ENCODE measurements at places on chromosomes 5 and 9. TPM values are rescaled to one million over a fixed set of nuclear protein-coding genes. Genes with fewer than 3 reads are reported as not detected.

Gene LHX3
- total RNA-seq = not detected

Gene FGF1
- 15.5 TPM for total RNA-seq

Gene PLAC8L1
- not detected for total RNA-seq

GRCh38 chr9:99485459-99485858, 263.4 kb downstream of the SEC61B start:
- H3K27me3 ChIP-seq = no peaks in the 10 kb centered on the region
- H3K36me3 ChIP-seq = no peaks in the 10 kb centered on the region
- no peak overlapping the region for H3K27ac ChIP-seq
- H3K4me3 ChIP-seq = no peak overlapping the region
- H3K4me1 ChIP-seq = no peaks in the 10 kb centered on the region
- DNase-seq = no peak

- DNase-seq = no peak
- no peak overlapping the region for H3K4me3 ChIP-seq
- no peaks in the 10 kb centered on the region for H3K27me3 ChIP-seq
- no peaks in the 10 kb centered on the region for H3K36me3 ChIP-seq
Measured at GRCh38 chr9:71524996-71525580, 243.2 kb downstream of the CEMIP2 start.

DNA sequence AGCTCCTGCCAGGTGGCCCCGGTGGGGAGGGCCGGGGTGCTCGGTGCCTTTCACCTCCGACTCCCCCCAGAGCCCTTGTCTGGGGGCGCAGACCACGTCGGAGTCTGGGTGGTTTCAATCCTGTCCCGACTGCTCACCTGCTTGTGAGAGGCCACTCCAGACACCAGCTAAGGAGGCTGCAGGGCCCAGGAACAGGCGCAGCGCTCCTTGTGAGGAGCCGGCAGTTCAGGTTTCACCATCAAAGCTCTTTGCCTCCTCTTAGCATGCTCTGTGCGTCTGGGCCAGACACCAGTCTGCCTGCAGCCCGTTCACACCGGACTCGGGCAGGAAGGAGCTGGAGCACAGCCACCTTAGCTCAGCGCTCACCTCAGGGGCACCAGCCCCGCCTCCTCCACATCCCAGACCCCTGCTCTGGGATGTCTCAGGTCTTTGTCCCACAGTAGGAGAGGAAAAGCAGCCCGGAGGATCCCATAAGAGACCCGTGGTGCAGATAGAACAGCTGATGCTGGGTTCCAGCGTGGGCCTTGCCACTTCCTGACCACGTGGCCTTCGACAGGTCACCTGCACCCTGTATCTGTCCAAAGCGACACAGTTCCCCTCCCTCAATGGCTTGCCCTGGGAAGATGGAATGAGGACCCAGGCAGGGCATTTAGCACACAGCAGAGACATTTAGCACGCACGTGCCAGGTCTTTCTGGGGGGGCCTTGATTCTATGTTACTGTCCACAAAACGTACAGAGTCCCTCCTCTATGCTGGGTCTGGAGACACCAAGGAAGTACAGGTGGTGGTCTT, 106.2 kb upstream of the LMX1B start:
- 0 out of 2 replicates have a peak, but pooled peaks cover 7% of the 10 kb centered on the region for H3K27me3 ChIP-seq
- peaks cover 3% of the 10 kb centered on the region for H3K36me3 ChIP-seq
- H3K27ac ChIP-seq = no peak overlapping the region
- peaks cover 4% of the 10 kb centered on the region for H3K4me1 ChIP-seq
- DNase-seq = no peak

- no peak for DNase-seq
- no peaks in the 10 kb centered on the region for H3K36me3 ChIP-seq
- no peaks in the 10 kb centered on the region for H3K27me3 ChIP-seq
Measured at GRCh38 chr5:34563931-34564709, 92.0 kb upstream of the RAI14 start.

- no peak overlapping the region for H3K27ac ChIP-seq
- no peak for DNase-seq
- H3K27me3 ChIP-seq = no peaks in the 10 kb centered on the region
- peaks cover 45% of the 10 kb centered on the region for H3K4me1 ChIP-seq
- no peak overlapping the region for H3K4me3 ChIP-seq
Measured at GRCh38 chr5:135991429-135991828, 36.6 kb upstream of the LECT2 start.

DNA sequence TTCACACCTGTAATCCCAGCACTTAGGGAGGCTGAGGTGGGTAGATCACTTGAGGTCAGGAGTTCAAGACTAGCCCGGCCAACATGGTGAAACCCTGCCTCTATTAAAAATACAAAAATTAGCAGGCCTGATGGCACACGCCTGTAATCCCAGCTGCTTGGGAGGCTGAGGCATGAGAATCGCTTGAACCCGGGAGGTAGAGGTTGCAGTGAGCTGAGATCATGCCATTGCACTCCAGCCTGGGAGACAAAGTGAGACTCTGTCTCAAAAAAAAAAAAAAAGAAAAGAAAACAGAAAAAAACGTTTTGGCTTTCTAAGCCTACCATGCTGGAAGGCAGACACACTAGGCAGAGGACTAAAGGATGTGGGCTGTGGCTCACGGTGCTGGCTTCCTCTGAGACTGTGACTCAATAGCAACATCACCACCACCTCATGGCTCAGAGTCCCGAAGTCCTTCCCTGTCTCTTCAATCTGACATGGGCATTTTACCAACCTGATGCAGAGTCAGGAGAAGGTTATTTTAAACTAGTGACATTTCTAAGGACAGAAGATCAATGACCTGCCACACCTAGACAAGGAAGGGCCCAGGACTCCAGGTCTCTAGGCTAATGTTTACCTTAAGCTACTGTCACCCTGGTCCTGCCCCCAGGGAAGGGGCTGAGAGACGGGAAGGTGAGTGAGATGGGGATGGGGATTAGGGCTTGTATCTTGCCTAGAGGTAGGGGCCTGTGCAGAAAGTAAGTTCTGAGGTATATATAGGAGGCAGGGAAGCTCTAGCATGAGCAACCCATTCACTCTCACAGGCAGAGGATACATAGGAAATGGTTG, 3.7 kb downstream of the ECSCR start:
- no peak overlapping the region for H3K4me3 ChIP-seq
- peaks cover 30% of the 10 kb centered on the region for H3K4me1 ChIP-seq
- no peaks in the 10 kb centered on the region for H3K36me3 ChIP-seq
- no peak for DNase-seq
- H3K27me3 ChIP-seq = no peaks in the 10 kb centered on the region

DNA sequence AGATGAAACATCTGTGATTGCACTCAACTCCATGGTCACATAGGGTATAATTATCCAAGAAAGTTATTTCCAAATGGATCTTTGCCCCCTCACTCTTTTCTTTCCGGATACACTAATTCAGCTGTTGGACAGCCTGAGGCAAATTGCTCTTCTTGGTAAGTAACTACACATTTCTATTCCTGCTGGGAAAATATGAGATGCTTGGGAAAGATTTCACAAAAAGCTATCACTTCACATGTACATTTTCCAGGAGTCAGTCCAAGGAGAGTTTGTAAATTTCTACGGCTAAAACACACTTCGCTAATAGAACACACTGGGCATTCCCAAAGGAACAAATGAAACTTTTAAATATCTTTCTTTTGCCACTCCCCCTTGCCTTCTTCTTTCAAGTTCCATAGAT, 123.0 kb upstream of the GRIA1 start:
- no peak overlapping the region for H3K4me3 ChIP-seq
- no peaks in the 10 kb centered on the region for H3K4me1 ChIP-seq
- H3K36me3 ChIP-seq = no peaks in the 10 kb centered on the region
- H3K27me3 ChIP-seq = no peaks in the 10 kb centered on the region
- no peak overlapping the region for H3K27ac ChIP-seq

- H3K27me3 ChIP-seq = no peaks in the 10 kb centered on the region
- H3K36me3 ChIP-seq = no peaks in the 10 kb centered on the region
- H3K4me3 ChIP-seq = no peak overlapping the region
Measured at GRCh38 chr5:99102073-99102697, 173.4 kb upstream of the CHD1 start.

Gene CTXN3
- not detected for total RNA-seq

Gene TOR4A
- total RNA-seq = 9.7 TPM

DNA sequence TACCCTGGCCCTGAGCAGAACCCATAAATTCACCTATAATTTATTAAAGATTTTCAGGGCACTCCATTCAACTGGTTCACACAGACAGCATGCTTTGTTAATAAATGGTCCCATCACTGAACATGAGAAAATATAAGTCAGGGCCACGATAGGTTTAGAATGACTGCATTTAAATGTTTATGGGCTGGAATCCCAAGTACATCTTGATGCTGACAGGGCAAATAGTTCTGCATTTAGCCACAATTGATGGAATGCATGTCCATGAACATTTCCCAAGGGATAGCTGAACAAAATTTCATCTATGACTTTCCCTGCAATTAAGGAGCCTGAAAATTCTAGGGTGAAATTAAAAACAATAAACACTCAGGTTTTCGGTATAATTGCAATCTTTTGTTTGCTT, 124.5 kb downstream of the CAAP1 start:
- H3K4me3 ChIP-seq = no peak overlapping the region
- H3K27me3 ChIP-seq = no peaks in the 10 kb centered on the region
- DNase-seq = no peak
- H3K36me3 ChIP-seq = no peaks in the 10 kb centered on the region

GRCh38 chr5:141940695-141941271, 17.1 kb downstream of the DELE1 start:
- H3K27me3 ChIP-seq = no peaks in the 10 kb centered on the region
- H3K4me1 ChIP-seq = peaks cover 13% of the 10 kb centered on the region
- peaks cover 38% of the 10 kb centered on the region for H3K36me3 ChIP-seq
- no peak overlapping the region for H3K27ac ChIP-seq
- peak; percentile 30 for DNase-seq

DNA sequence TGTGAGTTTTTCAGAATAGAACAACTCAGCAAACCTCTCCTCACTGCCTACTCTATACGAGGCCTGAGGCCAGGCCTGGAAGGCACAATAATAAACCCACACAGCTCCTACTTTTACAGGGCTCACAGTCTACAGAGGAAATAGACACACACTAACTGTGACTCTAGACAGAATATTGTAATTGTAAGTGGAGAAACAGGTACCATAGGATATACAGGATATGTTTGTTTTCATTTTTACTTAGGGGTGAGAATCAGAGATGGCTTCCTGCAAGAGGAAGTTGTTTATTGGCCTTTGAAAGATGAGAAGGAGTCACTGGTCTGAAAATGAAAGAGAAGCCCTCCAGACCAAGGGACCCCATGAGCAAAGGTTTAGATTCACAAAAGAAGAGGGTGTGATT, 35.8 kb upstream of the TGFBR1 start:
- H3K36me3 ChIP-seq = no peaks in the 10 kb centered on the region
- H3K27me3 ChIP-seq = no peaks in the 10 kb centered on the region
- no peak overlapping the region for H3K4me3 ChIP-seq
- 0 out of 2 replicates have a peak, but pooled peaks cover 8% of the 10 kb centered on the region for H3K4me1 ChIP-seq
- DNase-seq = no peak

Gene DNM1
- 2.2 TPM for total RNA-seq

DNA sequence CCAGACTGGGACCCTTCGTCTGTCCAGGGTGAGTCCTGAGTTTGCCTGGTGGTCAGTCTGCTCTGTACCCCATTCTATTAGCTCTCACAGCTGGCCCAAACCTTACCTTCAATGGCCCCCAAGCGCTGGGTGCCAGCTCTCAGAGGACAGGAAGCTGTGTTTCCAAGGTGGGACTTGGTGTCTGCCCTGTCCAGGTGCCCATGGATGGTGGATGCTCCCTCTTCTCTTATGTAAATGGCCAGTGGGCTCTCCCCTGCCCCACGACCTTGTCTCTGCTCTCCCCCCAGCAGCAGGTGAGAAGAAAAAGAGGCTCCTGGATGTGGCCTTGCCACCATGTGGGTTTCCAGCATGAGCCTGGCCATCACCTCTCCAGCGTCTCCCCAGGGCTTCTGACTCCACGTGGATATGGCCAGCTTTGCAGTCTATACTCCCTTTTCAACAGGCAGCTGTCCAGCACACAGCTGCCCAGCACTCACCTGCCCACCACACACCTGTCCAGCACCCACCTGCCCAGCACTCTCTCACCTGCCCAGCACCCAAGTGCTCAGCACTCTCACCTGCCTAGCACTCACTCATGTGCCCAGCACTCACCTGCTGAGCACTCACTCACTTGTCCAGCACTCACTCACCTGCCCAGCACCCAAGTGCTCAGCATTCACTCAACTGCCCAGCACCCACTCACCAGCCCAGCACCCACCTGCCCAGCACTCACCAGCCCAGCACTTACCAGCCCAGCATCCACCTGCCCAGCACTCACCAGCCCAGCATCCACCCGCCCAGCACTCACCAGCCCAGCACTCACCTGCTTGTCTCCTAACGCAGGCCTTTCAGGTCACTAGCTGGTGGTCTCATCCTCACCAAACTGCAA, 136.2 kb upstream of the IRX2 start:
- peak; percentile 44 for DNase-seq
- H3K4me3 ChIP-seq = no peak overlapping the region
- H3K27me3 ChIP-seq = no peaks in the 10 kb centered on the region
- no peak overlapping the region for H3K27ac ChIP-seq
- no peaks in the 10 kb centered on the region for H3K4me1 ChIP-seq
- no peaks in the 10 kb centered on the region for H3K36me3 ChIP-seq

Gene PCDHB5
- 27.3 TPM for total RNA-seq

GRCh38 chr5:154970759-154971158, 29.9 kb downstream of the MRPL22 start:
- H3K36me3 ChIP-seq = peaks cover 30% of the 10 kb centered on the region
- no peaks in the 10 kb centered on the region for H3K27me3 ChIP-seq
- DNase-seq = no peak
- no peak overlapping the region for H3K27ac ChIP-seq

- no peaks in the 10 kb centered on the region for H3K36me3 ChIP-seq
- H3K4me3 ChIP-seq = no peak overlapping the region
- peaks cover 26% of the 10 kb centered on the region for H3K4me1 ChIP-seq
- H3K27ac ChIP-seq = no peak overlapping the region
- H3K27me3 ChIP-seq = no peaks in the 10 kb centered on the region
Measured at GRCh38 chr5:98570661-98571191, 202.7 kb upstream of the RGMB start.

Gene ARL15
- 19.5 TPM for total RNA-seq

GRCh38 chr5:138625134-138625533, 49.9 kb upstream of the HSPA9 start:
- no peak overlapping the region for H3K27ac ChIP-seq
- H3K4me3 ChIP-seq = no peak overlapping the region
- DNase-seq = no peak
- no peaks in the 10 kb centered on the region for H3K27me3 ChIP-seq
- H3K36me3 ChIP-seq = no peaks in the 10 kb centered on the region
- H3K4me1 ChIP-seq = no peaks in the 10 kb centered on the region

- H3K4me3 ChIP-seq = no peak overlapping the region
- peaks cover 37% of the 10 kb centered on the region for H3K4me1 ChIP-seq
- H3K36me3 ChIP-seq = no peaks in the 10 kb centered on the region
- no peaks in the 10 kb centered on the region for H3K27me3 ChIP-seq
Measured at GRCh38 chr5:175246242-175246888, 197.6 kb downstream of the DRD1 start.

DNA sequence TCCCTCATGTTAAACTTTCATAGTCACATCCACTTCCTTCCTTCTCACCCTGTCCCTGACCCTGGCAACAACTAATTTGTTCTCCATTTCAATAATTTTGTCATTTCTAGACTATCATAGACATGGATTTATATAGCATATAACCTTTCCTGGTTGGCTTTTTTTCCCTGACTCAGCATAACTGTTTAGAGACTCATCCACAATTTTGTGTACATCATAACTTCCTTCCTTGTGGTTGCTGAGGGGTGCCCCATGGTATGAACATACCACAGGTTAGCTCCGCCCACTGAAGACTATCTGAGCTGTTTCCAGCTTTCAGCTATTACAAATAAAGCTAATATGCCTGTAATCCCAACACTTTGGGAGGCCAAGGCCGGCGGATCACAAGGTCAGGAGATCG, 137.3 kb downstream of the PHF2 start:
- no peaks in the 10 kb centered on the region for H3K27me3 ChIP-seq
- no peak overlapping the region for H3K4me3 ChIP-seq
- H3K4me1 ChIP-seq = no peaks in the 10 kb centered on the region
- DNase-seq = no peak
- no peaks in the 10 kb centered on the region for H3K36me3 ChIP-seq
